Activated CD8-positive, alpha-beta memory T cell treated with anti-CD3 and anti-CD28 coated beads, Interleukin-2, amount 10 ng/mL, durations not matched to agents 7 days and 5 days (primary cell): ENCODE measurements at places on chromosomes 2 and 18. TPM values are rescaled to one million over a fixed set of nuclear protein-coding genes. Genes with fewer than 3 reads are reported as not detected.

The PPIL3 gene
- 41.5 TPM for total RNA-seq

The RUFY4 gene
- 5.1 TPM for total RNA-seq

The KLHL30 gene
- not detected for total RNA-seq

The TXNDC2 gene
- total RNA-seq: not detected

DNA sequence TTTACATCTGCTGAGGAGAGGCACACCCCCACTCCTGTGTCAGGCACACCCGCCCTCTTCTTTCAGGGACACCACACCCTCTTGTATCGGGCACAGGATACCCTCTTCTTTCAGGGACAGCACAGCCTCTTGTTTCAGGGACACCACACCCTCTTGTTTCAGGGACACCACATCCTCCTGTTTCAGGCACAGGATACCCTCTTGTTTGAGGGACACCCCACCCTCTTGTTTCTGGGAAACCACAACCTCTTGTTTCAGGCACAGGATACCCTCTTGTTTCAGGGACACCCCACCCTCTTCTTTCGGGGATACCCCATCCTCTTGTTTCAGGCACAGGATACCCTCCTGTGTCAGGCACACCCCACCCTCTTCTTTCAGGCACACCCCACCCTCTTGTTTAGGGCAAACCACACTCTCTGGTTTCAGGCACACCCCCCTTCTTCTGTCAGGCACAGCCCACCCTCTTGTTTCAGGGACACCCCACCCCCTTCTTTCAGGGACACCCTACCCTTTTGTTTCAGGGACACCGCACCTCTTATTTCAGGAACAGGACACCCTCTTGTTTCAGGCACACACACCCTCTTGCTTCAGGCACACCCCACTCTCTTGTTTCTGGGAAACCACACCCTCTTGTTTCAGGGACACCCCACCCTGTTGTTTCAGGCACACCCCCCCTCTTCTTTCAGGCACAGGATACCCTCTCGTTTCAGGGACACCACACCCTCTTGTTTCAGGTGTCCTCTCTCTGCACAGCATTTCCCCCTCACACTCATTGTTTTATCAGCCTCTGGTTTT lies 96.2 kb downstream of the TPO start:
- DNase-seq: peak; percentile 71
- no peaks in the 10 kb centered on the region for H3K27me3 ChIP-seq
- H3K27ac ChIP-seq: peak overlapping the region; percentile 91
- peaks cover 22% of the 10 kb centered on the region for H3K4me1 ChIP-seq

DNA sequence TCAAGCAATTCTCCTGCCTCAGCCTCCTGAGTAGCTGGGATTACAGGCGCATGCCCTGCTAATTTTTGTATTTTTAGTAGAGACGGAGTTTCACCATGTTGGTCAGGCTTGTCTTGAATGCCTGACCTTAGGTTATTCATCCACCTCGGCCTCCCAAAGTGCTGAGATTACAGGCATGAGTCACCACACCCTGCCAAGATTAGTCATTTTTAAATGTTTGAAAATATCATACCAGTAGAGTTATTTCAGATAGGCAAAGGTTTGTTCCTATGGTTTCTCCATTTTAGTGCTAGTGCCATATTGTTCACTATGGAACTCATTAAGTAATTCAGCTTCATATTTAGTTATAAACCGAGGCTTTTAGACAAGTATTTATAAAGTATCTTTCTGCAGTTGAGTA lies 52.3 kb downstream of the HIBCH start:
- no peak overlapping the region for H3K4me3 ChIP-seq
- no peak overlapping the region for H3K27ac ChIP-seq
- peaks cover under 1% of the 10 kb centered on the region for H3K4me1 ChIP-seq
- no peak for DNase-seq

- no peaks in the 10 kb centered on the region for H3K27me3 ChIP-seq
- H3K36me3 ChIP-seq: peaks cover 19% of the 10 kb centered on the region
- no peak overlapping the region for H3K27ac ChIP-seq
- no peak overlapping the region for H3K4me3 ChIP-seq
- no peak for DNase-seq
- H3K4me1 ChIP-seq: peaks cover 42% of the 10 kb centered on the region
Measured at GRCh38 chr18:57583297-57583835, 3.1 kb downstream of the FECH start.

DNA sequence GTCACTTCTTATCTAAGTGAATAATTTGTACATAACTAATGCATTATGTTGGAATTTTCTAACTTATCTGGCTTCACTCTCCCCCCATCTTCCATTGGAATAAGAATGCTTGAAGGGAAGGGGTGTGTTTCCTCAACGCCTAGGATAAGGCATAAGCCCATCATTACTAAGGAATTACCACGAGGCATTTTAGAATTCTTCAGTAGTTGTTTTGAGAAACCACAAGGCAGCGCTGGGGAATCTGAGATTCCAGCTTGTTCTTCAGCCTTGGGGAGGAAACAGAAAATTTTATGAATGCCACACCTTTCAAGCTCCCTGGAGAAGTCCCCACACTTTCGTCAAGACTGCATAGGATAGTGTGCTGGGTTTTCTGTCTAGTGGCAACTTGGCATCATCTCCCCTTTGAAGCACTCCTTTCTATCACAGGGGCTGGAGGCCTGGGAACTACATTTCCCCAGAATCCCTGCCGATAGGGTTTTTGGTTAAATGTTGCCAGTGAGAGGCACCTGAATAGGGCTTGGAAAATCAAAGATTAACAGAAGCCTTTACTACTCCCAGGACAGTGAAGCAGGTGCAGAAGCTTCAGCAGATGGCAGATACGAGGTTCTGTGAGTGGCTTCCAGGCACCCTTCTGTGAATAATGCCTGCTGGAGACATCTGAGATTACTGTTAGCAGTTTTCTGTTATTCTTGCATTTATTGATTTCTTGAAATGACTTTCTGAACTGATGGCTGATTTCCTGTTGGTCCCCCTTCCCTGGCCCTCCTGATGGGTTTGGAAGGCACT lies 192.7 kb upstream of the REV1 start:
- no peaks in the 10 kb centered on the region for H3K4me1 ChIP-seq
- no peak for DNase-seq
- H3K27ac ChIP-seq: no peak overlapping the region
